Activated CD8-positive, alpha-beta T cell treated with anti-CD3 and anti-CD28 coated beads for 36 hours (primary cell): ENCODE measurements at places on chromosomes 1 and 21. TPM values are rescaled to one million over a fixed set of nuclear protein-coding genes. Genes with fewer than 3 reads are reported as not detected.

UTP11 gene
- 58.1 TPM for total RNA-seq

CASZ1 gene
- 4.1 TPM for total RNA-seq

GRCh38 chr1:210764536-210764935 is 369.4 kb downstream of the KCNH1 start:
- peaks cover 2% of the 10 kb centered on the region for H3K27me3 ChIP-seq
- no peaks in the 10 kb centered on the region for H3K4me1 ChIP-seq
- H3K36me3 ChIP-seq = no peaks in the 10 kb centered on the region
- H3K27ac ChIP-seq = no peak overlapping the region

DNA sequence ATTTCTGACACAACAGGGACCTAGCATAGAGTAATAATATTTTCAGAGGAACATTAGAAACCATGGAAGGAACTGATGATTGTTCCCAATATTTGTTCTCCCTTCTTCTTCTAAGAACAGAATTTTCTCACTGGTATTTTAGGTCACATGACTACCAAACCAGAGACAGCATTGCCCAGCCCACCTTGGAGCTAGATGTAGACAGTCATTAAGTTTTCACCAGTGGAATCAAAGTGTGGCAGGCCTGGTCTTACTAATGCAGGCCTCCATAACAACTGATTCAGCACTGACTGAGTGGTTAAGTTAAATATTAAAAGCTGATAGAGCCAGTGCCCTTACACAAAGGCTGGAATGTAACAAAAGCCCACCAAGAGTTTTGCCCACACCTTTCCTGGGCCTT is 244.4 kb downstream of the ZNF648 start:
- H3K4me3 ChIP-seq = no peak overlapping the region
- no peaks in the 10 kb centered on the region for H3K36me3 ChIP-seq
- no peaks in the 10 kb centered on the region for H3K4me1 ChIP-seq
- no peak overlapping the region for H3K27ac ChIP-seq
- peaks cover 17% of the 10 kb centered on the region for H3K27me3 ChIP-seq

DNA sequence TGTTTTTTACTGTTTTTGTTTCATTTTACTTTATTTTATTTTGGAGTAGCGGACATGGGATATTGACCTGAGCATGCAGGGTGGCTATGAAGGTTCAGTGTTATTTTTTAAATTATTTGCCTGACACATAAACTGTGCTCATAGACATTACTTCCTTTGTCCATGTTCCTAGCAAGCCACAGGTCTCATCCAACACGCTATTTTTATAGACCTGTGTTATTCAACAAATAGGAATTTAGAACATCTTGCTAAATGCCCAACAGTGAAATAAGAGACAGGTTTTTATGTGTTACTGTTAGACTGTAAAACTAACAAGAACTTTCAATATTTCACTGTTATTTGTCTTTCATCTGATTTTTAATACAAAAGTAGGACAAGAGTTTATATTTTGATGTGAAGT is 756.4 kb downstream of the KCNT2 start:
- H3K27ac ChIP-seq = no peak overlapping the region
- no peaks in the 10 kb centered on the region for H3K4me1 ChIP-seq
- H3K27me3 ChIP-seq = no peaks in the 10 kb centered on the region
- no peak for DNase-seq

GRCh38 chr1:226063977-226064815 is 1.7 kb downstream of the H3-3A start:
- H3K4me1 ChIP-seq = peaks cover 47% of the 10 kb centered on the region
- peak; percentile 41 for DNase-seq
- H3K27ac ChIP-seq = peak overlapping the region; percentile 100
- peaks cover 53% of the 10 kb centered on the region for H3K36me3 ChIP-seq
- H3K27me3 ChIP-seq = no peaks in the 10 kb centered on the region
- H3K4me3 ChIP-seq = peak overlapping the region; percentile 97

DNA sequence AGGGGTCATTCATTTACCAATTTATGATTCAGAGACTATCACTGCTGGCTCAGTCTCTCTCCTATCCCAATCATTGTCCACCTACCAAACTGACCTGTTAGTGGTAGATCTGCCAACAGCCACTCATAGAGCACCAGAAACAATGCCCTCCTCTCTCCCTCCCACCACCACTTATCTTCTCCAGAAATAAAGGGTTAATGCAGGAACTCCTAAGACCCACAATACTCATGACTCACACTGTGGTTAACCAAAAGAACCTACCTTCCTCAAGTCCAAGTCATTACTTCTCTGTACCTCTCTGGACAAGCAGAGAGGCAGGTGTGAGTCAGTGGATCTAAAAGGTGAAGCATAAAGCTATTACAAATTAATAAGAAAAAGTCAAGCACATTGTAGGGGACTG is 40.9 kb upstream of the CAMK1G start:
- H3K27ac ChIP-seq = no peak overlapping the region
- H3K4me3 ChIP-seq = no peak overlapping the region
- no peaks in the 10 kb centered on the region for H3K36me3 ChIP-seq
- H3K4me1 ChIP-seq = peaks cover 2% of the 10 kb centered on the region
- DNase-seq = no peak
- H3K27me3 ChIP-seq = peaks cover 16% of the 10 kb centered on the region

- no peak for DNase-seq
- H3K27ac ChIP-seq = no peak overlapping the region
- peaks cover 7% of the 10 kb centered on the region for H3K4me1 ChIP-seq
- no peak overlapping the region for H3K4me3 ChIP-seq
- H3K36me3 ChIP-seq = no peaks in the 10 kb centered on the region
These were observed 27.0 kb downstream of the TGFB2 start for GRCh38 chr1:218371927-218372672.
